Smooth muscle cell of the brain vasculature (primary cell): ENCODE measurements at places on chromosomes 7 and 10.

DNA sequence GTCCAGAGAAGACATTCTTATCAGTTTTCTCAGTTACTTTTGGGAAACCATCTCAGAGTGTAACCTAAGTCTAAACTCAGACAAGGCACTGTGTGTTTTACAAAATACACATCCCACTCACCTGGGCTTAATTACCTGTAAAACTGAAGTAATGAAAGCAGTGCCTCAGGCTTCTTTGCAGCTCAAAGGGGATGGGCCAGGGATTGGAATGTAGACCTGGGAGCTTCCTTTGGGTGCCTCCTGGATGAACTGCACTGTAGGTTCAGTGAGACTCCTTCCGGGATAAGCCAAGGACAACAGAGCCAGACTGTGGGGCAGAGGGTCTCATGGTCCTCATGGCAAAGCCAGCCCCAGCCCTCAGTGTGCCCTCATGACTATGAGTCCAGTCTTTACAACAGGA is 672.4 kb upstream of the GALNT17 start:
- no peak for DNase-seq

DNA sequence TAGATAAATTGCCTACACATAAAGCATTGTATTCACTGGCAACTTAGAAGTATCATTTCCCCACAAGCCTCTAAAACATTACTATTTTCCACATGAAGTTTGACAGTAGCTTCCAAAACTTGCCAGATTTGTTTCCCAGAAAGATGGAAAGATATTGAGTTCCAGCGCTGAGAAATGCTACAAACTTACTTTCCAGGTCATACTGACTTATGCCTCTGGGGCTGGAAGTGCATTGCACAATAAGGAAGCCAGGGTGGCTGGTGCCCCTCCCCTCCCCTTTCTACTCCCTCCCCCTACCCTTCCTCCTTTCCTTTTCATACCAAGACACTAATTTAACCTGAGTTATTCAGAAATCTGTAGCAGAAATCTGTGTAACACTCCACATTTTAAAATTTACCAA is 212.6 kb downstream of the WDR37 start:
- DNase-seq, result no peak

DNA sequence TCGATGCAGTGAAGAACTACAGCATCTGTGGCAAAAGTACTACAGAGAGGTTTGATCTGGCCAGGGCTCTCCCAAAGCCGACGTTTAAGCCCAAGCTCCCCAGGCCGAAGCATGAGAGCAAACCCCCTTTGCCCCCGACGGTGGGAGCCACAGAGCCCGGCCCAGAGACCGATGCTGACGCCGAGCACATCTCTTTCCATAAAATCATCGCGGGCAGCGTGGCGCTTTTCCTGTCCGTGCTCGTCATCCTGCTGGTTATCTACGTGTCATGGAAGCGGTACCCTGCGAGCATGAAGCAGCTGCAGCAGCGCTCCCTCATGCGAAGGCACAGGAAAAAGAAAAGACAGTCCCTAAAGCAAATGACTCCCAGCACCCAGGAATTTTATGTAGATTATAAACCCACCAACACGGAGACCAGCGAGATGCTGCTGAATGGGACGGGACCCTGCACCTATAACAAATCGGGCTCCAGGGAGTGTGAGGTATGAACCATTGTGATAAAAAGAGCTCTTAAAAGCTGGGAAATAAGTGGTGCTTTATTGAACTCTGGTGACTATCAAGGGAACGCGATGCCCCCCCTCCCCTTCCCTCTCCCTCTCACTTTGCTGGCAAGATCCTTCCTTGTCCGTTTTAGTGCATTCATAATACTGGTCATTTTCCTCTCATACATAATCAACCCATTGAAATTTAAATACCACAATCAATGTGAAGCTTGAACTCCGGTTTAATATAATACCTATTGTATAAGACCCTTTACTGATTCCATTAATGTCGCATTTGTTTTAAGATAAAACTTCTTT is 2.3 kb downstream of the LRRTM3 start:
- no peak for DNase-seq

DNA sequence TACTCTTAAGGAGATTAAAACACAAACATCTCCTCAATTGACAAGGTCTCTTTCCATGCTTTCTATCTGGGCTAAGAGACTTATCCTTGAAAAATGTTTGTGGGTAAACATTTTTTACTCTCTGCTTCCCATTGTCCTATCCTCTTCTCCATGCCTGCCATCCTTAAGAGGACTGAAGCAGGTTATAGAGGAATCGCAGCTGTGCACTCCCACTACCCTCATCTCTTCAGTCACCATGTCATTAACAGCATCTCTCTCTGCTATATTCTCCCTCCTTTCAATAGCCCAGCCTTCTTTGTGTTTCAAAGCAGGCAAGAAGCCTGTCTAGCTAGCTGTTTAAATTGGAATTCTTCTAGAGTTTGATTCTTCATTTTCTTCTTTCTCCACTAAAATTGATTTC is 22.6 kb downstream of the COL1A2 start:
- DNase-seq, result no peak

DNA sequence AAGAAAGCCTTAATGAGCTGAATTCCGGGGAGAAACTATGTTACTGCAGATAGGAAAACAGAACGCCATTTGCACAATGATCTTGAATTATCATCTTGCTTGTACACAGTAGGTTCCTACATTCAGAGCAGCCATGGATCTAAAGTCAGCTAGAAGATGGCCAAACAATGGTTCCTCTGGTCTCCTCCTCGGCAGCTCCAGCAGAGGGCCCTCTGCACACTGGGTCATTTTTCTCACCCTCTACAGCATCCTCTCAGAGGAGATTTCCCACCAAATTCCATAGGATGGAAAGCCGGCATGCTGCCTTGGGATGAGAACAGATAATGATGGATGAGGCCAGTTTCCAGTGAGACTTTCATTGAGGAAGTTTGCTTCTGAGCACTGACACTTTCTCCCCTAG is 308.5 kb upstream of the NFE2L3 start:
- DNase-seq, result no peak

GRCh38 chr10:121926157-121926556 is 1.7 kb downstream of the ATE1 start:
- no peak for DNase-seq

- no peak for DNase-seq
Measured at GRCh38 chr7:28478656-28479055, 66.3 kb downstream of the CREB5 start.
